ENCODE measurements at places on chromosomes 5 and 9.
A peak's percentile ranks its signal among the peaks of the same experiment; 100 is the strongest.

- DNase-seq = no peak
Measured at GRCh38 chr5:108900668-108901067, 153.0 kb downstream of the FER start.

DNA sequence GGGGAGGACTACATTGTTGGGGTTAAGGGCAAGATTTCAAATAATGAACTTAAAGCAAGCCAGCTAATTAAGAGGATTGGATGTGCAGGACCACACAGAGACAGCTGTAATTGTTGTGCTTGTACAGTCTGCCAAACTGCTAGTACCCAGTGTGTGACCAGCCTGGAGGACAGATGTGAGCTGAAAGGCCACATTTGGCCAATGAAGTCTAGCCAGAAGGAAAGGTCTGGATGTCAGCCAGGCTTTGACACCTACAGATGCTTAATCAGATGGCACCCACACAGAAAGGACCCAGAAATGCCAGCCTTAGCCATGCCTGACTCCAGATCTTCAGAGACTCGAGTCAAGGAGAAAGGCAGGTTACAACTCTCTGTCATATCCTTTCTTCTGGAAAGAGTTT lies 491.1 kb downstream of the KIF4B start:
- DNase-seq = no peak

DNA sequence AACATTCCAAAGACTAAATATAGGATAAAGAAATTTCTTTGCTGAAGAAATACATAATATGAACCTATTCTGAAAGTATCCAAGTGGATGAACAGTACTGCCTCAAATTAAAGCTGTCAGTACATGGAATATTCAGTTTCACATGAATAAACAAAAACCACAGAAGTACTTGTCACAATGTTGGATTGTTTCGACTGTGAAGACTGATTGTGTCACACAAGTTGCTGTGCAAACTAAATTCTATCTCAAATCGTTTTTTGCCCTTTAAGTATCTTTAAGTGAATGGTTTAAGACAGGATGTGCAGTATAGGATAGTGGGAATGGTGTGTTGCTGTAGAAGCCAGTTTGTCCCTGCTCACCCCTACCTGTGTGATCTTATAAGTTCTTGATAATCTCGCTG lies 137.4 kb upstream of the OTULINL start:
- no peak for DNase-seq

DNA sequence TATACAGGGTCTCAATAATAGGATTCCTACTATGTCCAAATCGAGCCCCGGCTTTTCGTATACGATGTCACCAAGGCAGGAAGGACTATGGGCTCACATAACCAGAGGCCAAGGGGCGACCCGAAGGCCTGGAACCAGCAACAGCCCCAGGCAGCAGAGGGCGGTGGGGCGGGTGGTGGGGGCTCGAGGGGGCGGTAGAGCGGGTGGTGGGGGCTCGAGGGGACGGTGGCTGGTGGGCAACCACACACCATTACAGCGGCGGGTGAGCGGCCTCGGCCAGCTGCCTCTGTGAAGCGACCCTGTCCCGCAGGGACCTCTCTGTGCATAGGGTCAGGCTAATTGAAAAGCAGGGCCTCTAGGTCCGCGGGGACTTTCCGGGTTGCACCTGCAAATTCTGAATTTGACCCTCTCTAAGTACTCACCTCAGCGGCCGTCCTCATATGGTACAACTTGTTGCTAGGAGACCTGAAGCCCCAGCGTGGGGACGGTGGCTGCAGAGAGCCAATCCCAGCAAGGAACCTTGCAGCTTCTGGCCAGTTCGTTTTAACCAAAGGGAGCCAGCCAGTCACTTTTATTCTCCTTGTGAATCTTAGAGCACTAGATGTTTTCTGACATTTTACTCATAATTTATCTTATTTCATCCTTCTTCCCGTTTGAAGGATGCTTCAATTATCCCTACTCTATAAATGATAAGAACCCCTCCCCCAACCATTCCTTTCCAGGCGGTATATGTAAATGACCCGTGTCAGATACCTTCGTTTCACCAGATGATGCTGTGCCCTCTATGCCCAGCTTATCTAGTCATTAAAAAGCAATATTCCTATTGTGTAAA lies at the start of gene NME5:
Gene NME5 (minus strand): TSS at position 480 of the 832 bp plus-strand sequence. CDS start 648 bp downstream, outside the sequence.
- DNase-seq = no peak

DNA sequence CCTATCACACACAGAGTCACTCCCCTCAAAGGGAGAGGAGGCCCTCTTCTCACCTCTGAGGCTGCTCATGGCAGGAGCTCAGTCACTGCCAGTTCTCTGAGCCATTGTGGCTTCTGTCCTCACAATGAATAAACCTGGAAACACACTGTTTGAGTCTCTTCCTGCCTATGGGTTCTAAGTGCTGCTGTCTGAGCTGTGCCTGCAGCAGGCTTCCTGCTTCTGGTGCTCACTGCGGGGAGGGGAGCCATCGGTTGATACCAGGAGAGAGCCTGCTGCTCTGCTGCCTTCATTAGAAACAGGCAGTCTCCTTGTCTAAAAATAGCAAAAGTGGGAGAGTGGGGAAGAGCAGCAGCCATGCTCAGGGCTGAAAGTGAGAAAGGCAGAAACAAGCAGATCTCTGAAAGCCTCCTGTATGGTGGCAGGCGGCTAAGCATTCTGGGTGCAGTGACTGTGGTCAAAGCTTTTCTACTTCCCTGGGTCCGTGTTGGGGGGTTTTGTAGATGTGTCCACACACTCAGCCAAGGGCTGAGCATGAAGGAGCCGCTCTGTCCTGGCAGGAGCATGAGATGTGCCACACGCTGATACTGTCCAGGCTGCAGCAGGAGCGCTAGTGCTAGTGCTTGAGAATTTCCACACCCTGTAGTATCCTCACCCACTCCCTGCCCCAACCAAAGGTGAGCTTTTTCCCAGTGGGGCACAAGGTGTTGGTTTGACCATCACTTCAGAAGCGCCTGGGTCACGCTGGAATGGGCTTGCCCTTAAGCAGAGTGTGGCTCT lies 34.2 kb downstream of the PRKACG start:
- no peak for DNase-seq

DNA sequence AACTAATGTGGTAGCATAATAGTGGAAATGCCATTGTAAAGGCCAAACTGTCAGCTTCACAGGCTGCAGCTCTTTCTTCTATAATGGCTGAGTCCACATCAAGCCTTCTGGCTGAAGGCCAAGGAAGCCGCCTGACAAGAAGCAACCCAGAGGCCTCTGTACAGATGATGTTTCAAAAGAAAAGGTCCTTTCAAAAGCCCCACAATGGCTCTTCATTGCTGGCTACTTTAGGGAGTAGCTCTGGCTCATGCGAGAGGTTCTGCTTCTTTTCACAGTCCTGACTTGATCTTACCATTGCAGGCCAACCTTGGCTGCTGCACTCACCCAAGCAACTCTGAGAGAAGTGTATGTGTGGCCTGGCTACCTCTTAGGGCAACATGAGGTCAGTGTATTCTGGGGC lies 54.5 kb upstream of the EQTN start:
- DNase-seq = no peak

GRCh38 chr5:98791898-98792580 lies 18.6 kb downstream of the RGMB start:
- no peak for DNase-seq

GRCh38 chr9:110707419-110707818 lies 38.8 kb downstream of the MUSK start:
- DNase-seq = no peak

DNA sequence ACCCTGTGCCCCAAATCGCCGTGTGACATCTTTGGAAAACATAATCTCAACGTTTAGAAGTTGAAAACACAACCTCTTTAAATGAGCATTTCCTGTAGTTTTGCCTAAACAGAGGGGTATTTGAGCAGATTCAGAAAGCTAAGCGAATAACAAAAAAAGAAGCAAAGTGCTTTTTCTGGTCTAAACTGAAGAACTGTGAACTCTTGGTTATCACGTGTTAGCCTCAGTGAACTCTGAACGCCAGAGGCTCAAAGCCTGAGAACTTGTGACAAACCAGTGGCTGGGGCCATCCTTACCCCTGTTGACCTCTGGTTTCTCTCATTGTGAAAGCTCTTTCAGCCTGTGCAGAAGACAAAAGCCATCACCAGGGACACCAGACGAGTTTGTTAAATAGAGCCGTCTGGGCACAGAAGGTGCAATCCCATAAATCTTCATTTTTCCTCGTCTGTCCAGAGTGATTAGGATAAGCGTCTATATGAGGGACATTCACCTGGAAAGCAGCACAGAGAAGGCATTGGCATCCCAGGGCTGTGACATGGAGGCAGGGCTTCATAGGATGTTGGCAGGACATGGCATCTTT lies 61.4 kb upstream of the ICE1 start:
- DNase-seq = no peak

DNA sequence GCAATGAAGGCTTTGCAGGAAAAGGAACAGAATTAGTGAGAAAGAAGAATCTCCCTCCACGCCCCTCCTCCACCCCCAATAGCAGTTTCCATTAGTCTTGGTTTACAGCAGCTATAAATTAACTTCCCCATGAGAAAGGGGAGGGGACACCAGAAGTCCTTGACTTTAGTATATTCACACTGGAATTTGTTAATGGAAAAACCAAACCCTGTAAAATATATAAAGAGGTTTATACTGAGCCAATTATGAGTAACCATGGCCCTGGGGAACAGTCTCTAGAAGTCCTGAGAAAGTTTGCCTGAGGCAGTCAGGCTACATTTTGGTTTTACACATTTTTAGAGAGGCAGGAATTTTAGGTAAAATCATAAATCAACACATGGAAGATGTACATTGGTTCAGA lies 88.5 kb downstream of the ALDH1A1 start:
- no peak for DNase-seq

DNA sequence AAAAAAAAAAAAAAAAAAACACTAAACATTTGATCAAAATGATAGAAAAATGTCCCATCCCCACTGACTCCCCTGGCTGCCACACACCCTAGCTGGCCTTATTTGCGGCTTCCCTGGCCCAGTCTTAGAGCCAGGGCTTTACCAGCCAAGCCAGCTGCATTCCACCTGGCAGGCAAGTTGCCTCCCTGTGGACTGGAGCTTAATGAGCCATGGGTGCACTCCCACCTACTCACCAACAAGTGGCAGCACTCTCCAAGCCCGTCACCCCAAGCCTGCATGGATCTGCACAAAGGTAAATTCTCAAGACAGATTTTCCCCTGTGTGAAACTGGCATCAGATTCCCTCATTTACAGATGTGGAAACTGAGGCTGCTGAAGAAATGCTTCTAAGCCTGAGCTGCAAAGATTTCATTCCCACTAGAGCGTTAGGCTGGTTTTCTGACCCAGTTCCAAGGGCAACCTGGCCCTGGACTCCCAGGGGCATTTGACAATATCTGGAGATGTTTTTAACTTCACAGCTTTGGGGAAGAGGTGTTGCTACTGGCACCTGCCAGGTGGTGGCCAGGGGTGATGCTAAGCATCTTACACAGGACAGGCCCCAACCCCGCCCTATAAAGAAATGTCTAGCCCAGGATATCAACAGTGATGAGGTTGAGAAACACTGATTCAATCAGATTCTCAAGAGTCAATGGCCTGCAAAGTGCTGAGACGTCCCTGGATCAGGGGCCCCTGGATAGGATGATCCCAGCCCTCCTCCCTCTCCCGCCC lies 21.9 kb upstream of the VDAC1 start:
- no peak for DNase-seq

DNA sequence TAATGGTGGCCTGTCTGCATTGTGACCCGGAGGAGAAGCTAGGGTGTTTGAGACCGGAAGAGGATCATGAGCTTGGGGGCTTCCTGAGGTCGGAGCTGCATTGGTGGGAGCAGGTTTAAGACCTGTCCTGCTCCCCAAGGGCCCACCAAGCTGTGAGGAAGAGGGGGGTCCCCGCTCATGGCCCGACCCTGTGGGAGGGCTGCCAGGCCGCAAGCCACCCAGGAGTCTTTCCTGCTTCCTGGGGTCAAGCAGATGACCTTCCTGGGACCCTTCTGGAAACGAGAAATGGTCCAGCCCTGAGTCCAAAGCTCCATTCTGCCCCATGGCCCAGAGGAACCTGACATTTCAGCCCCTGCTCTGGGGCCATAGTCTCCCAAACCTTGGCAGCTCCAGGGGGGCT lies 61.5 kb upstream of the RNU6ATAC start:
- no peak for DNase-seq

GRCh38 chr9:127104581-127105311 lies 17.7 kb downstream of the ANGPTL2 start:
- no peak for DNase-seq

DNA sequence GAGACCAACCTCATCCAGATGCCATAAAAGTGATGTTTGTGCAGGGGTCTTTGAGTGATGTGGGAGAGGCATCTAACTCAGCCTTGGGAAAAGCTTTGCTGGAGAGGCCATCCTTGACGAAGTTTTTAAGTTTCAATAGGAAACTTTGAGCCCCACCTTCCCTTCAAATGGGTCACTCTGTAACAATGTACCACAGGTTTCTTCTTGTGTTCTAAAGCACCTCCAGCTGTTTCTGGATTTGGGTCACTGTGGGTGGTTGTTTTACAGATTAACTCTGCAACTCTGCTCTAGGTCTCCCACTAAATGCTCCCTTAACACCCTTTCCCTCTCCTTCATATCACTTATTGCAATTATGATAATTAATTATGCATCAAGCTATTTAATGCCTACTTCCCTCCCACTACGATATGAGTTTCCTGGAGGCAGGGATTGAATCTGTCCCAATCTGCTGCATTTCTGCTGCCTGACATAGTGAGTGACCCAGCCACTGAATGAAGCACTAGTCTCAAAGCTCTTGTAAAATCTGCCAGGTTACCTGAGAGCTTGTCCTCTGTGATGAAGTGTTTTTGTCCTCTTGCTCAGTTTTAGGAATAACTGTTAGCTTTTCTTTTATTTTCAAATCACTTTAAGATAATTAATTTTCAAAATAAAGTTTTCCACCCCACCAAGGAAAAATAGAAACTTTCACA lies 60.5 kb upstream of the PUM3 start:
- no peak for DNase-seq

DNA sequence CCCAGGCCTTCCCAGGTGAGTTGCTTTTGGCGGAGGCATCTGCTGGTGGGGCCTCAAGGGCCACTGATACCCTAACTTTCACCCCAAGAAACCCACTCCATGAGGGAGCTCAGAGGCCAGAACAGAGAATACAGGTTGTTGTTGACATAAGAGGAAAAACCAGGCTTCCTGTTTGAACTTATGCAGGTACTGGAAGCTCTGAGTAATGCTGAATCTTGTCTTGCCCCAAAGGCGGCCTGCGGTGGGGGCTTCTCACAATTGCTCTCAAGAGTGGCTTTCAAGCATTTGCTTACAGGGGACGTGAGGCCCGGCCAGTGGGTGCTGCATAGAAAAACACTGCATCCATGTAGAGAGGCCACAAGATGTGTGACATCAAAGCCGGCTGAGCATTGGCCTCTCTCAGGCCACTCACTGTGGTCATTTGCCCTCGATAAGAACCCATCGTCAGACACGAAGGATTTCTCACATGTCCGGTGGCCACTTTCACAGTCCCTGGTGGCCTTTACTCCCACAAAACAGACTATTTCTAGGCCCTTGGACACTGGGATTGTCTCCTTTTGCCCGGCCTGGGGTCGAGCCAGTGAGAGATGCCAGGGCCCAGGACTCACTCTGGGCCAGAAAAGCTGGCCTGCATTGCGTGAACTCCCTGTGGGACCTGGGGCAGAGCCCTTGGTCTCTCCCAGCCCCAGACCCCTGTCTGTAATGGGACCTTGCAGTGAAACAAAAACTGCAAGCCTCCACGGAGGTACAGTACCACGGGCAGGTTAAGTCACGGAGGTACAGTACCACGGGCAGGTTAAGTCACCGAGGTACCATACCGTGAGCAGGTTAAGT lies 34.5 kb upstream of the TCF7 start:
- peak; percentile 59 for DNase-seq

GRCh38 chr9:116422119-116422979 lies 264.8 kb upstream of the TRIM32 start:
- DNase-seq = no peak

GRCh38 chr5:91417219-91417618 lies 34.1 kb upstream of the ARRDC3 start:
- DNase-seq = no peak

GRCh38 chr5:172795318-172795977 lies 24.5 kb upstream of the DUSP1 start:
- DNase-seq = no peak

All from stimulated activated CD8-positive, alpha-beta memory T cell treated with anti-CD3 and anti-CD28 coated beads, Interleukin-12 subunit alpha, Interleukin-12 subunit beta, amount 100 ng/mL, for 1 hour (primary cell).